ENCODE measurements at places on chromosomes 7 and 10.

DNA sequence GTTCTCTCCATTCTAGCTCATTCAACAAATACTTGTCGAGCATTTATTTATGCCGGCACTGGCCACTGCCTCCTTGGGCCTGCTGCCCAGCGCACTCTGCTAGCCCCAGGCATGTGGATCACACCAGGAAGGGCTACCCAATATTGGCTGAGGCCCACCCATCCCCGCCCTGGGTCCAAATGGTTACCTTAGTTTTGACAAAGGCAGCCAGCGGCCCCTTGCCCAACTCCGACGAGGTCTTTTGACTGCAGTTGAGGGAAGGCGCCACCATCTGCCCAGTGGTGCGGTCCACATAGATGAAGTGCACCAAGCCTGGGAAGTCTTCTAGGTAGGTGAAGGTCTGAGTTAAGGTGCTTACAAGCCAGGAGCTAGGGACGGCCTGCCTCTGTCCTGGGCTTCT, 7.2 kb upstream of the PYROXD2 start:
- no peak for DNase-seq

- no peak for DNase-seq
Observed at GRCh38 chr10:48184224-48184623, 90.3 kb downstream of the FRMPD2 start.

GRCh38 chr7:22255342-22255741, 101.6 kb downstream of the RAPGEF5 start:
- DNase-seq: no peak

DNA sequence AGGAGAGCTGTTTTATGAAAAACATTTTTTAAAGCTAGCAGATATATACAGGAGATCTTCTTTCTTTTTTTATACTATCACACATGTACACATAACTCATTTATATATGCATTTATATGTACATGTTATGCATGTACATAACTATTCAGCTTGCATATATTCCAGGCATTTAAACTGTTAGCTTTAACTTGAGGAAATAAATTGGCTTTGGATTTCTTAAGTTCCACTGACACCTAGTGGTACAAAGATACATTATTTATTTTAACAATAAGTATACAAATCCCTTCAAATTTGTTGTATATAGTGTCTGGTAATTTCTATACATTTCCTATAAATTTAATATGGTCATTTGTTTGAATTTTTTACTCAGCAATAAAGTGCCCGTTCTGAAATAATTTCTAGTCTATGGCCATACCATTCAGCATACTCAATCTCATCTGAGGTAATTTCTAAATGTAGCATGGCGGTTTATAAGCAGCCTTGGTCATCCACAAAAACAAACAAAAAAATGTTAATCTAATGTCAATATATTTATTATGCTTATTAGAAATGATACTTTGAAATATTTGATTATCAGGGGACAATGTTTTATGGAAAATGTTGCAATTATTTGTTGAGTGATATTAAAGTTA, 11.6 kb downstream of the ZDHHC6 start:
- no peak for DNase-seq

DNA sequence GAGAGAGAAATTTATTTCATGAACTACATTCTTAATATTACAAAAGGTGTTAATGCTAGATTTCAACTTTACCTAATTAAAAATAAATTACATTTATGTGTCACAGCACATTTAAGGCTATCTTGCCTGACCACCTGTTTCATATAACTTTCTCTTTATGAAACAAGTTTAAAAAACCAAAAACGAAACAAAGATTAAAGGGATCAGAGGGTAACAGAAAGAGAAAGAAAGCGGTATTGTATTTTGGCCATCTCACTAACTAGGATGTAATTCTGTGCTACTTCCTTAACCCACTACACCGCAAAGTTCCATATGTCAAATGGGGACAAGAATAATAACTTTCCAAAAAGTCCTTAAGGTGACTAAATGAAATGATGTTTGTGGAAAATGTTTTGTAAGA, 6.3 kb upstream of the RHOBTB1 start:
- no peak for DNase-seq

GRCh38 chr10:127090138-127090537, 106.3 kb downstream of the INSYN2A start:
- no peak for DNase-seq

DNA sequence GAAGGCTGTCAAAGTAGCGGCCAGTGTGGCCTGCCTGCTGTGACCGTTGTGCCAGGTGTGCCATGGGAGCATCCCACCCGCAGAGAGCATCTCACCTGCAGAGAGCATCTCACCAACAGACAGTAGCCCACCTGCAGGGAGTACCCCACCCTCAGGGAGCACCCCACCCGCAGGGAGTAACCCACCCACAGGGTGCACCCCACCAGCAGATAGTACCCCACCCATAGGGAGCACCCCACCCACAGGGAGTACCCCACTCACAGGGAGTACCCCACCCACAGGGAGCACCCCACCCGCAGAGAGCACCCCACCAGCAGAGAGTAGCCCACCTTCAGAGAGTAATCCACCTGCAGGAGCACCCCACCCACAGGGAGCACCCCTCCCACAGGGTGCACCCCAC, 476.5 kb downstream of the TCERG1L start:
- DNase-seq: no peak

- no peak for DNase-seq
Observed at GRCh38 chr10:127945948-127946711, 39.2 kb downstream of the PTPRE start.

DNA sequence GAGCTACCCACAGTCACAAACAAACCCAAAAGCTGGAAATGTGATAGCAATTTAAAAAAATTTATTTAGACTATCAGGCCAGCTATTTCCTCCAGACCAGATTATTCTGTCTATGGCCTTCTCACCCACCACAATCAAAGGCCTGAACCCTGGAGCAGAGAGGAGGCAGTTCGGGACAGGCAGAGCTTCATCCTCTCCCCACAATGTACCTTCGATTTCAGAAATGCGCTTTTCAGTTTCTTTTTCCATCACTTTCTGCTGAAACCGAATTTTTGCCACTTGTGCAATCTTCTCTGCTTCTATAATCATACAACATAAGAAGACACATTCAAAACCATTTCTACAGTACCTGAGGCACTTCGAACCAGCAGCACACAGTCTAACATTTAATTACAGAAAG, 29.9 kb downstream of the ERLIN1 start:
- DNase-seq: no peak

GRCh38 chr10:43249151-43249961, 17.5 kb downstream of the RASGEF1A start:
- peak; percentile 6 for DNase-seq

GRCh38 chr7:3073763-3074458, 30.2 kb upstream of the CARD11 start:
- DNase-seq: no peak

DNA sequence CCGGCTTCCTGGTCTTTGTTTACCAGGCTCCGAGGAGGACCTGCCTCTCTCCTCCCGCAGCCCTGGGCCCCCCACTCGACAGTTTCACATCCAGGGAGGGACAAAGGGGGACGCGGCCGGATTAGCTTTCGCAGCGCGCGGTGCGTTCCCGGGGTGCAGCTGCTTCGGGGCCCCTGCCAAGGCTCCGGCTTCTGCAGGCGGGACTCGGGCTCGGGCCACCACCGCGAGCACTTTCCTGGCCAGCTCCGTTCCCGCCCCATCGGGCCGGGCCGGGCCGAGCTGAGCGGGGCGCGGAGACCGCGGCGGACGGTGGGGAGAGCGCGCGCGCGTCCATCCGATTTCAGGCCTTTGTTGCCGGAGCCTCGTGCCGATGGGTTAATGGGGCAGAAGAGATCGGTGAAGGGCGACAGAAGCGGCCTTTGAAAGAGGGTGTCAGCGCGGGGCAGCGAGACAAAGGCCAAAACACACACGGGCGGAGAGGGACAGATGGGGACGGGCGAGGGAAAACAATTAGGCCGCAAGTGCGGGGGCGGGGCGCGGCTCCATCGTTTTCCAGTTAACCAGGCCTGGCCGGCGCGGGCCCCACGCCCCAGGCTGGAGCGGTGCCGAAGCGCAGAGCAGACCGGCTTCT, 8.5 kb upstream of the UNCX start:
- no peak for DNase-seq

- no peak for DNase-seq
Observed at GRCh38 chr10:2232479-2232878, 495.2 kb upstream of the ADARB2 start.

GRCh38 chr10:94043431-94043990, 49.8 kb downstream of the PLCE1 start:
- no peak for DNase-seq

GRCh38 chr10:48231699-48232315, 42.7 kb downstream of the FRMPD2 start:
- no peak for DNase-seq

DNA sequence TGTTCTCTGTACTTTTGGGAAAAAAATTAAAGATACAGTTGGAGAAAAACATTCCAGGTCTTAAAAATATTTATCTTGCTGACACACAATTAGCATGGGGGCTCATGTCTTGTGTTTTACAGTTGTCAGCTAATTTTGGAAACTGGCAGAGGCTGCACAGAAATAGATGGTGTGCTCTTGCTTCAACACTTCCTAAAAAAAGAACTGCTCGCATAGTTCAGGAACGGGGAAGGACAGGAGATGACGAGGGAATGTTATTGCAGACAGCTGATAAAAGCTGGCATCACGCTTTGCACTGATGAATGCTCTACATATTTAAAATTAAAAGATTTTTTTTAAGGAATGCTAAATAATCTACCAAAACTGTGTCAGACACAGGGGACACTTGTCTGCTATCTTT, 103.5 kb upstream of the CELF2 start:
- DNase-seq: no peak

DNA sequence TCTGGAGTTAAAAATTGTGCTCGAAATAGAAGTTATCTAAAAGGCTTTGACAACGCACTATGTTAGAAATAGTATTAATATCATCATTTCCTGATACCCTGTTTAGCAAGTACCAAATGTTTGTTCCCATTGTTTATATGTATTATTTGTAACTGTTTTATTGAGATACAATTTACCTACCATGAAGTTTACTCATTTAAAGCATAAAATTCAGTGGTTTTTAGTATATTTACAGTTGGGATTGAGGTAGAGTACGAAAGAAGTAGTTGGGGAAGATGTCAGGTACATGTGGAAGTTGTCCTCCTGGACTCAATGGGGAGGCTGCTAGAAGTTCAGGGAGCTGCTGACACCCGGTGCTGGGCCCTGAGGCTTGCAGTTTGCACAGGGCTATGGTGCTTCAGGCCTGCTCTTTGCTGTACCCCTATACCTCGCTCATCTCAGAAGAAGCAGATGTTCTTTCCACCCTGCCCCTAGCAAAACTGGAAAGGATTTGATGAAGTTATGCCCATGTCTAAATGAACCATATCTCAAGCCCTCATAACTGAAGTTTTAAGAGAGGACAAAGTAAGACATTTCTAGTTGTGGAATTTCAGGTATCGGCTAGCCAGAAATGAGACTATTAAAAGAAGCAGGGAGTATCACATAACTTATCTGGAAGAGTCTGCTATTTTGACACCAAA, 25.2 kb upstream of the WNT16 start:
- no peak for DNase-seq

DNA sequence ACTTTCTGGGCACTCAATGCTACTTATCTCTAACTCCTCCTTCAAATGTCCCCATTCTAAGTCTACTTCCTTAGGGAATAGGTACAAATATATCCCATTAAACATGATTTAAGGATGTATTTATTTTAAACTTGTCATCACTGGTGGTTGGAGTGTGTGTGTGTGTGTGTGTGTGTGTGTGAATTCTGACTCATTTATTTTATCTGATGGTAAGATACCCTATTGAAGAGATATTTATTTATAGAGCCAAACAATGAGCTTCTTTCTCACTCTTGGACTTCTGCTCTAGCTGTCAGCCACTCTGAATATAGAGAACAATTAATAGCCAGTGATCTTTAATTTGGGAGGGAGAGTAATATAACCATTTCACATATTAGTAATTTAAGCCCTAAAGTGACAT, 17.8 kb upstream of the MAGI2 start:
- DNase-seq: no peak

- no peak for DNase-seq
Observed at GRCh38 chr7:120502825-120503224, 229.8 kb downstream of the KCND2 start.

DNA sequence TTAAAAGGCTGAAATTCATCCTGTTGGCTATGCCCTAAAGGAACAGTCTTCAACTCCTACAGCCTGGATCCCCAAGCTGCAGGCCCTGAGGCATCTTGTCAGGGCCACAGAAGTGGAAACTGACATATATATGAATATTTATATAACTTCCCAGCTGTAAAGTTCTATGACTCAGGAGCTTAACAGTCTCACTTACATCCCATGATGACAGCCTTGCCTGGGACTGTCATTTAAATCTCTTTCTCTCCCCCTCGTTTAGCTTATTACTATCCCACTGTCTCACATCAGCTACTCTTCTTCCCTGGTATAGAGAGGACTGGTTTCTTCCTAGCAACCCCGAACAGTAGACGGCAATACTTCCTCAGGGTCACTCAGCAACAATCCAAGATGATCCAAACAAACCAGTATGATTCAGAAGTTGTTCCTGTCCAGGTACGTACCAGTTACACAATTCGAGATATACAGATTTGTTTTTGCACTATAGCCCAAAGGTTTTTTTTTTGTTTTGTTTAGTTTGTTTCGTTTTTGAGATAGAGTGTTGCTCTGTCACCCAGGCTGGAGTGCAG, 22.7 kb downstream of the KIAA1549 start:
- no peak for DNase-seq

GRCh38 chr7:103123529-103123928, 25.4 kb downstream of the NAPEPLD start:
- DNase-seq: no peak

Measured in activated CD4-positive, alpha-beta T cell treated with anti-CD3 and anti-CD28 coated beads for 1 hour (primary cell).